WTC11 (cell line): ENCODE measurements at places on chromosomes 7 and 10. TPM values are rescaled to one million over a fixed set of nuclear protein-coding genes. Genes with fewer than 3 reads are reported as not detected.
A peak's percentile ranks its signal among the peaks of the same experiment; 100 is the strongest.

DNA sequence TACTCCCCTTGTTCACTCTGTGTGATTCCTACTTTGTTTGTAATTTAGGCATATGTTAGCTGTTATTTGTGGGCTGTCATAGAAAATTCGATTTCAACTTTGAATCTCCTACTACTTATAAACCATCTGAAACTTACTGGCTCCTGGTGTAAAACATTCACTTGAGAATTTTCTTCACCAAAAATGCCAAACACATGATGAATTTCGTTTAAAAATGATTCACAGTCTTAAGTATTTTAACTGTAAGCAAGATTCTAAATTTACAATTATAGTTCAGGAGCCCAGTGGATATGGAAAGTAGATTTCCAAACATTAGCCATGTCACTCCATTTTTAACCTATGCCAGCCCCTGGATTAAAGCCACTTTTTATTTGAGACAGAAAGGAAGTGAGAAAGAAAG lies 3.1 kb downstream of the CPED1 start:
- H3K36me3 ChIP-seq, result no peaks in the 10 kb centered on the region
- no peak overlapping the region for H3K27ac ChIP-seq
- H3K27me3 ChIP-seq, result peaks cover 25% of the 10 kb centered on the region
- H3K4me3 ChIP-seq, result no peak overlapping the region
- H3K4me1 ChIP-seq, result peaks cover 16% of the 10 kb centered on the region

NCF1 gene
- 0.50 to 0.68 TPM (median 0.66 TPM) in 3 replicates for total RNA-seq

VENTX gene
- total RNA-seq, result 21.5 to 28.0 TPM (median 22.5 TPM) in 3 replicates

- no peak overlapping the region for H3K4me3 ChIP-seq
- no peaks in the 10 kb centered on the region for H3K27me3 ChIP-seq
- no peaks in the 10 kb centered on the region for H3K36me3 ChIP-seq
- peaks cover 8% of the 10 kb centered on the region for H3K4me1 ChIP-seq
- no peak for DNase-seq
These were observed 348.8 kb downstream of the RNLS start for GRCh38 chr10:88234297-88234696.

DNA sequence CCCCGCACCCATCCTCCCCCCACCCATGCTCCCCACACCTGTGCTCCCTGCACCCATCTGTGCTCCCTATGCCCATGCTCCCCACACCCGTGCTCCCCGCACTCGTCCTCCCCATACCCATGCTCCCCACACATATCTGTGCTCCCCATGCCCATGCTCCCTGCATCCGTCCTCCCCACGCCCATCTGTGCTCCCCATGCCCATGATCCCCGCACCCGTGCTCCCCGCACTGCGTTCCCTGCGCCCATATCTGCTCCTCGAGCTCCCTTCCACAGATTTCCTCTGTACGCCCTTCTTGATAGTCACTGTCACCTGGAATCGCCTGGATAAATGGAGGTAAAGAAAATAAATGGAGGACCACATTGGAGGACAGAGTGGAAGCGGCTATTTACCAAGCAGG lies 9.9 kb downstream of the DIP2C start:
- H3K27ac ChIP-seq, result no peak overlapping the region
- no peaks in the 10 kb centered on the region for H3K36me3 ChIP-seq
- DNase-seq, result no peak

GRCh38 chr10:30481603-30482002 lies 47.6 kb downstream of the MAP3K8 start:
- peaks cover 41% of the 10 kb centered on the region for H3K36me3 ChIP-seq
- DNase-seq, result no peak
- H3K4me3 ChIP-seq, result no peak overlapping the region
- no peaks in the 10 kb centered on the region; the same call in 1 of the 2 replicates for H3K27me3 ChIP-seq
- H3K27ac ChIP-seq, result no peak overlapping the region
- H3K4me1 ChIP-seq, result peaks cover 16% of the 10 kb centered on the region

DNA sequence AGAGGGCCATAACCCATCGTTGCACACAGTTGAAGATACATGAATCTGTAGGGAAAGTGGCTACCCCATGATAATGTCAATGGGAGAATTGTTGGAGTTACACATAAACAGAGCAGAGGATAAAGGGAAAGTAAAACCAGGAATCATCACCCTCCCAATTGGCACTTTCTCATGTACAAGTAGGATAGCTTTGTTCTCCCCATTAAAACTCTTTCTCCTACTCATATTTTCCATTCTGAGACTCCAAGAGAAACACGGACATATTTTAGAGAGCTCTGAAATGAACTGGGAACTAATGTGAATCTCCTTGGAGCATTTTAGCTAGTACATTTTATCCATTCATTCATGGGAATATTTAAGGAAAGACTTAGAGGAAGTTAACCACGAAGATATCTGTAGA lies 17.2 kb upstream of the LRRC17 start:
- DNase-seq, result no peak
- no peaks in the 10 kb centered on the region for H3K27me3 ChIP-seq
- H3K4me3 ChIP-seq, result no peak overlapping the region
- no peaks in the 10 kb centered on the region for H3K36me3 ChIP-seq
- H3K27ac ChIP-seq, result 0 out of 2 replicates have a peak overlapping the region, but pooled peaks have one; percentile 5

DNA sequence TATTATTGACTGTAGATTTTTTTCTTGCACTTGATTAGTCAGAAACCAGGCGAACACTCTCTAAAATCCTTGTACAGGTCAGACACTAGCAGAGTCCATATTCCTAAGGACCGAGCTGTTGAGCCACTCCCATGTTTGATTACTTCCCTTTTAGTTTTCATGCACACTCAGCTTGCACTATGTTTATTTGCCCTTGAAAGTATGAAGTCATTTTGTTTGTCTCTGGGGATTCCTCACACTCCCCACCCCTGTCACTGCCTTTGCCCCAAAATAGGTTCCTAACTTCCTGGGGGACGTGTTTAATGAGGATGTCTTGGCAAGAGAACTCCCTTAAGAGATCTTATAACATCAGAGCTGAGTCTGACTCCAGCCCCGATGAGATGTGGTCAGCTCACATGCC lies 182.1 kb downstream of the EVX1 start:
- no peak for DNase-seq
- peaks cover 12% of the 10 kb centered on the region for H3K4me1 ChIP-seq
- H3K27ac ChIP-seq, result no peak overlapping the region
- no peaks in the 10 kb centered on the region for H3K36me3 ChIP-seq
- H3K27me3 ChIP-seq, result no peaks in the 10 kb centered on the region

DNA sequence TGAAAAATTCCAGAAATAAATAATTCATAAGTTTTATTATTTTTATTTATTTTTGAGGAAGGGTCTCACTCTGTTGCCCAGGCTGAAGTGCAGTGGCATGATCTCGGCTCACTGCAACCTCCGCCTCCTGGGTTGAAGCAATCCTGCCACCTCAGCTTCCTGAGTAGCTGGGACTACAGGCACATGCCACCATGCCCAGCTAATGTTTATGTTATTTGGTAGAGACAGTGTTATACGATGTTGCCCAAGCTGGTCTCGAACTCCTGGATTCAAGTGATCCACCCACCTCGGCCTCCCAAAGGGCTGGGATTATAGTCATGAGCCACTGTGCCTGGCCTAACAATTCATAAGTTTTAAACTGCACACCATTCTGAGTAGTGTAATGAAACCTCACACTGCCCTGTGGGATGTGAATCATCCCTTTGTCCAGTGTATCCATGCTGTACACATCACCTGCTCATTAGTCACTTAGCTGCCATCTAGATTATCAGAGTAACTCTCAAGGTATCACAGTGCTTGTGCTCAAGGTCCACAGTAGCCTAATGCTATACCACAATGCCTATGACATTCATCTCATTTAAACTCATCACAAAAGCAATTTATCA lies 17.9 kb downstream of the RTKN2 start:
- no peak overlapping the region for H3K27ac ChIP-seq
- no peak for DNase-seq
- H3K4me3 ChIP-seq, result no peak overlapping the region
- peaks cover 30% of the 10 kb centered on the region for H3K4me1 ChIP-seq
- H3K36me3 ChIP-seq, result no peaks in the 10 kb centered on the region

PKD1L1 gene
- total RNA-seq, result 0.07 to 0.16 TPM (median 0.09 TPM) in 3 replicates

- H3K4me1 ChIP-seq, result peaks cover 18% of the 10 kb centered on the region
- no peaks in the 10 kb centered on the region for H3K27me3 ChIP-seq
- H3K4me3 ChIP-seq, result no peak within 1 kb of the TSS
- H3K36me3 ChIP-seq, result no peaks in the 10 kb centered on the region
- H3K27ac ChIP-seq, result peak within 1 kb of the TSS; percentile 3; the same call in 1 of the 2 replicates
These were observed at the start of gene AGMO for GRCh38 chr7:15561835-15562234. Gene AGMO, minus strand, starts transcription at chr7:15562015.

IFIT5 gene
- 1.7 to 2.0 TPM (median 1.8 TPM) in 3 replicates for total RNA-seq

TMEM236 gene
- 0.04 TPM in 1 of 3 replicates, not detected in the others for total RNA-seq

DNA sequence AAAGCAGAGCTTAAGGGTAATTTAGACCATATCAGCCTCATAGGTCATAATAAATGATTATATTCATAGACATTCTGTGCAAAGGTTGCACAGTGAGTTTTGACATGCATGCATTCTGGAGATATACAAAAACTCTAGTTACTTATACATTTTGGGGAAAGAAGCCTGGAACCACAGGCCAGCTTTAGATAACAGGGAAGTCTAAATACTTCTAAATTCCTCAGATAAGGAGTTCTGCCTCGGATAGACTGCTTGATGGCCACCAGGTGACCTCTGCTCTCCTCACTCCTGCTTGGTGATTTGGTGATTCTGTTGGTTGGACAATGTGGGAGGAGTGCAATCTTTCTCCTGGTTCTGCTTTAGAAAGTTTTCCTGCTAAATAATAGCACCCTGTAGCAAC lies 77.9 kb downstream of the SGMS1 start:
- H3K27me3 ChIP-seq, result no peaks in the 10 kb centered on the region
- no peak overlapping the region for H3K27ac ChIP-seq
- H3K4me3 ChIP-seq, result no peak overlapping the region
- no peak for DNase-seq
- H3K36me3 ChIP-seq, result peaks cover 9% of the 10 kb centered on the region; the same call in 1 of the 2 replicates
- peaks cover 46% of the 10 kb centered on the region for H3K4me1 ChIP-seq

GRCh38 chr7:780516-780915 lies 51.8 kb upstream of the SUN1 start:
- no peak overlapping the region for H3K27ac ChIP-seq
- DNase-seq, result no peak
- no peaks in the 10 kb centered on the region for H3K4me1 ChIP-seq
- peaks cover 61% of the 10 kb centered on the region for H3K36me3 ChIP-seq
- H3K4me3 ChIP-seq, result no peak overlapping the region
- no peaks in the 10 kb centered on the region; the same call in 1 of the 2 replicates for H3K27me3 ChIP-seq

DNA sequence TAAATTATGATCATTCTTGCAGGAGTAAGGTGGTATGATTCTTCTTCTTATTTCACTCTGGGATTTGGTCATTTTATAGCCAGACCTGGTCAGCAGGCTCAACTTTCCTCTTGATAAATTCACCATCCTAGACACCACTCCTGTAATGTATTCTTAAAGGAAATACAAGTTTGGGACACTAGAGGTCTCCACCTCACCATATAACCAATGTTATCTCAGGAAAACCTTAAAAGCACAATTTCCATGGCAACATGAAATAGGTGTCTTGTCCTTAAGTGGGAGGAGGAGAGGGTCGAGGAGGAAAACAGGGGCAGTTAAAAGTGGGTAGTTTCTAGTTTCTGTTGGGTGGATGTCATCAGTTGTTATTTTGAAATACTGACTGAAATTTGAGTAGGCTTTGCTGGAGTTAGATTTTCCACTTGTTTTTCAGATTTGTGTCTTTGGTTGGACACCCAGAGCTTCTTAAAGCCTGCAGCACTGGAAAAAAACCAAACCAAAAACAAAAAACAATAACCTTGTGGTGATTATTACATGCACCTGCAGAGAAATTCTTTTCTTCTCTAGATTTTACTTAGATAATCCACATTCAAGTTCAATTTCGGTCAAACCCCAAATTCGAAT lies 163.1 kb downstream of the PRKCQ start:
- no peaks in the 10 kb centered on the region for H3K36me3 ChIP-seq
- H3K4me3 ChIP-seq, result no peak overlapping the region
- H3K27me3 ChIP-seq, result no peaks in the 10 kb centered on the region
- no peak for DNase-seq

DNA sequence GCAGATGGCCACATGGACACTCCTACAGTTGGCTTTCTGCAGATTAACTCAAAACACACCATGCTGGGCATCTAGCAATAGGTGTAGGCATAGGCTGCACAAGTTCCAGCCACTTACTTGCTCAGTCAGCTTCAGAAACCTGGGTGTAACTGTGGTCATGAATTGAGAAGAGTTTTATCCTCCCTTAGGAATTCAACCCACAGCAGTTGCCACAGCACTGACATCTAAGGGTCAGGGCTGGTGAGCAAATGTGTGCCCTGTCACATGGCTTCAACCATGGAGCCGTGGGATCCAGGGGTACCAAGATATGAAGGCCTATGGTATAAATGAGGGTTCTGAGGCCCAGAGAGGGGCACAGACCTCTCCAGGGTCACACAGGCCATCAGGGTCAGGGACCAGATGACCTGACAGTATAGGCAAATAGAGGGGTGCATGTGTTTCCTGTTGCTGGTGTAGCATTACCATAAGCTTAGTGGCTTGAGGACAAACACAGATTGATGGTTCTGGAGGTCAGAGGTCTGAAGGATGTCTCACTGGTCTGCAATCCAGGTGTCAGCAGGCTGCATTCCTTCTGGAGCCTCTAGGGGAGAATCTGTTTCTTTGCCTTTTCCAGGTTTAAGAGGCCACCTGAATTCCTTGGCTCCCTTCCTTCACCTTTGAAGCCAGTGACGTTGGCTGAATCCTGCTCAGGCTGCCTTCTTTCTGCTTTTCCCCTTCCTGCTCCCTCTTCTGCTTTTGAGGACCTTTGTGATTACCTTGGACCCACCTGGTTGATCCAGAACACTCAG lies 24.1 kb downstream of the MINDY4 start:
- H3K27me3 ChIP-seq, result no peaks in the 10 kb centered on the region
- no peak overlapping the region for H3K4me3 ChIP-seq
- H3K4me1 ChIP-seq, result peaks cover 7% of the 10 kb centered on the region; the same call in 1 of the 2 replicates
- H3K36me3 ChIP-seq, result no peaks in the 10 kb centered on the region

GRCh38 chr7:12322284-12322902 lies 81.3 kb downstream of the VWDE start:
- H3K36me3 ChIP-seq, result peaks cover 12% of the 10 kb centered on the region
- H3K27me3 ChIP-seq, result no peaks in the 10 kb centered on the region
- DNase-seq, result no peak
- peaks cover 24% of the 10 kb centered on the region for H3K4me1 ChIP-seq
- no peak overlapping the region for H3K27ac ChIP-seq

DNA sequence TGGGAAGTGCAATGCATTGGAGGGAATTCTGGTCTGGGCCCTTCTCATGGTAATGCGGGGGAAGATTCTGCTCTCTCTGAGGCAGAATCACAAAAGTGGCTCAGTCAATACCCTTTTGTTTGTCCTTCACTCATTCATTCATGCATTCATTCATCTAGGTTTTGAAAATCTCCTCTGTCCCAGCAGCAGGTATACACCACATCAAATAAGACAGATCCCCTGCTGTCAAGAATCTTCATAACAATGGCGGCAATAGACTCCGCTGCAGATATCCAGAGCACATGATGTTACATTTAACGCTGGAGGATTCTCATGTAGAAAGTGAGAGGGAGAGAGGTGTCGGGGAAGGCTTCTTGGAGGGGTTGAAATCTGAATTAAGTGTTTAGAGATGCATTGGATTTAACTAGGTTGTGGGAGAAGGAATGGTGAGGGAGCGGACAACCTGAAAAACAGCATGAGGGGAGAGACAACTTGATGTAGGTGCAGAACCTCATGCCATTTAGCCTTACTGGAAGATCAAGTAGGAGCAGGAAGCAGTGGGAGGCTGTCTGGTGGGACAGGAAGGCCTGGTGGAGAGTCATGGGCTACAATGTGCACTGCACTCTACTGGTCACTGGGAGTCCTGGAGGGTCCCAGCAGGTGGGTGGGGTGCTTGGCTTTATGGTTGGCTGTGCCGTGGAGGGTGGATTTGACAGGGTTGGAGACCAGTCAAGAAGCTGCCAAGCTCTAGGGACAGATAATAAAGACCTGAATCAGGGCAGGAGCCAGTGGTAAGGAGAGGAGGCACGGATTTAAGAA lies 5.2 kb upstream of the FAM180A start:
- H3K27ac ChIP-seq, result peak overlapping the region; percentile 43
- H3K36me3 ChIP-seq, result peaks cover 6% of the 10 kb centered on the region; the same call in 1 of the 2 replicates
- no peak overlapping the region for H3K4me3 ChIP-seq
- H3K27me3 ChIP-seq, result no peaks in the 10 kb centered on the region; the same call in 1 of the 2 replicates
- peaks cover 37% of the 10 kb centered on the region for H3K4me1 ChIP-seq

- DNase-seq, result peak; percentile 68
- H3K27me3 ChIP-seq, result peaks cover 18% of the 10 kb centered on the region
- peak within 1 kb of the TSS; percentile 96 for H3K27ac ChIP-seq
These were observed at the start of the genes ACTR3C and LRRC61 for GRCh38 chr7:150322833-150323681. Gene ACTR3C, minus strand, starts transcription at chr7:150323545. Its CDS starts 28,249 bp downstream, at chr7:150295296. Gene LRRC61, plus strand, starts transcription at chr7:150323355. Its CDS starts 13,507 bp downstream, at chr7:150336862.
